ENCODE measurements at places on chromosomes 3 and 15.

- DNase-seq = no peak
Observed at GRCh38 chr3:170496026-170496867, 77.6 kb downstream of the CLDN11 start.

- DNase-seq = no peak
Observed at GRCh38 chr3:128275316-128276145, 122.2 kb downstream of the EEFSEC start.

DNA sequence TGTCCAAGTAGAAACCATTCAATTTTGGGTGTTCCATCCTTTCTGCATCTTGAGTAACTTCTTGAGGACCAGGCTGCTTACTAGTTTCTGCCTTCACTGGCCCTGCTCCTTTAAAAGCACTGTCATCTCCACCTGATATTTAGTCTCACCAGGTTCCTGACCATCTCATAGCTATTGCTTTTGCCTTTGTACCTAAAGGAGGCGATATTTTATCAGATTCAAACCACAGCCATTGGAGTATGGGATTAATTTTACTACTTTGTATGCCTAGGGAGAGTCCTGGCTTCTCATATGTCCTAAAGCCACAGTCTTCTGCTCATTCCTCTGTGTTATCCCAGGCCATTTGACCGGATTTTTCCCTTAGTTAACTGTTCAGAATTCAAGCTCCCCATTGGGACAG is 51.8 kb upstream of the RFX7 start:
- peak; percentile 14 for DNase-seq

DNA sequence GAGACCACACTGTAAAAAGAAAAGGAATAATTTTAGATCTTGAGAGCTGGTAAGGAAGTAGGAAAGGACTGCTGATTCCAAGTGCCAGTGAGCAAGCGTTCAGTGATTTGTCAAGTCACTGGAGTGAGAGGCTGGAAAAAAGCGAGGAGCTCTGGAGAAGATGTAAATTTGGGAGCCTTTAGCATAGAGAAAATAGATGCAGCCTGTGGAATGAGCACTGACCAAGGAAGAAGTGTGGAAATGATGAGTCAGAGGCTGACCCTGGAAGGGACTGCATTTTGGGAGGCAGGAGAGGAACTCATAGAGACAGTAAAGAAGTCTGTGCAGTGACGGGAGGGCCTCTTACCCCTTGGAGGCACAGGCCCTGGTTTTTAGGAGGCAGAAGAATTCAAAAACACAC is 17.1 kb upstream of the ABTB1 start:
- DNase-seq = no peak

DNA sequence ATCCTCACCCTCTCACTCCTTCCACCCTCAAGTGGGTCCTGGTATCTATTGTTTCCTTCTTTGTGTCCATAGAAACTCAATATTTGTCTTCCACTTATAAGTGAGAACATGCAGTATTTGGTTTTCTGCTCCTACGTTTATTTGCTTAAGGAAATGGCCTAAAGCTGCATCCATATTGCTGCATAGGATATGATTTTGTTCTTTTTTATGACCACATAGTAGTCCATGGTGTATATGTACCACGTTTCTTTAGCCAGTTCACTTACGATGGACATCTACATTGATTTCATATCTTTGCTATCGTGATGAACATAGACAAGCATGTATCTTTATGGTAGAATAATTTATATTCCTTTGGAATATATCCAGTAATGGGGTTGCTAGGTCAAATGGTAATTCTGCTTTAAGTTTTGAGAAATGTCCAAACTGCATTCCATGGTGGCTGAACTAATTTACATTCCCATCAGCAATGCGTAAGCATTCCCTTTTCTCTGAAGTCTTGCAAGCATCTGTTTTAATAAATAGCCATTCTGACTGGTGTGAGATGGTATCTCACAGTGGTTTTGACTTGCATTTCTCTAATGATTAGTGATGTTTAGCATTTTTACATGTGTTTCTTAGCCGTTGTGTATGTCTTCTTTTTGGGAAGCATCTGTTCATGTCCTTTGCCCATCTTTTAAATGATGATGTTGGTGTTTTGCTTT is 650.2 kb downstream of the ZNF385D start:
- DNase-seq = no peak

GRCh38 chr15:31349233-31350141 is 22.9 kb downstream of the KLF13 start:
- DNase-seq = no peak

DNA sequence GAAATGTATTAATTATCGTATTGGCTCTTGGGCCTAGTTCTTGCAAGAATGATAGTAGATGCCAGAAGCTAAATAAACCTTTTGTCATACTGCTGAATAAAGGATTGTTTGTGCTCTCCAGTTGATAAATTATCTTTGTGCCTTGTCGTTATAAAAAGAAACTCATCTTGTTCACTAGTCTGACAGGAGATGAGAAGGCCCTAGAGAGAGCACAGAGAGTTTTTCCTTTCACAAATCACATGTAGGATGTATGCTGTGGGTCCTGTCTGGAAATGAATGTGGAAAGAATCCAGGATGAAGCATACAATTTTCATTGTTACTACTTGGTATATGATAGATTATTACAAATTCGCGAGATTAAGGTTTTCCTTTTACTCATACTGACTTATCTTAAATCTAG is 113.0 kb downstream of the NLGN1 start:
- DNase-seq = no peak

DNA sequence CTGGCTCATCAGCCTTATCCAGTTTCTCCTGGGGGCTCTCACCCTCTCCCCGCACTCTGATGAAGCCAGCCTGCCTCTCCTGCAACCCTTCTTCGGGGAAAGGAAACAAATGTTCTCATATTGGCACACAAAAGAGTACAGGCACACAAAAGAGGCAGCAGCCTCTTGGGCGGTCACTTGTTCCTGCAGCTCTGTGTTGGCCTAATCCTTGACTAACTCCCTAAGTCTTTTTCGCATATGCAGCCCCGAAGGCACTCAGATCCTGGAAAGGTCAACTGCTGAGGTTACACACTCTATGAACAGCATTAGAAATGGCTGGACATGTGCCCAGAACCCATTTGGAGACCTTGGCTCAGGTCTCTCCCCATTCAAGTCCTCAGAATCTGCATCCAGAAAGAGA is 7.4 kb upstream of the CAMP start:
- DNase-seq = no peak

GRCh38 chr15:76903251-76903681 is 1.9 kb downstream of the SCAPER start:
- peak; percentile 3 for DNase-seq

GRCh38 chr3:193168931-193169330 is 72.1 kb upstream of the PLAAT1 start:
- no peak for DNase-seq

DNA sequence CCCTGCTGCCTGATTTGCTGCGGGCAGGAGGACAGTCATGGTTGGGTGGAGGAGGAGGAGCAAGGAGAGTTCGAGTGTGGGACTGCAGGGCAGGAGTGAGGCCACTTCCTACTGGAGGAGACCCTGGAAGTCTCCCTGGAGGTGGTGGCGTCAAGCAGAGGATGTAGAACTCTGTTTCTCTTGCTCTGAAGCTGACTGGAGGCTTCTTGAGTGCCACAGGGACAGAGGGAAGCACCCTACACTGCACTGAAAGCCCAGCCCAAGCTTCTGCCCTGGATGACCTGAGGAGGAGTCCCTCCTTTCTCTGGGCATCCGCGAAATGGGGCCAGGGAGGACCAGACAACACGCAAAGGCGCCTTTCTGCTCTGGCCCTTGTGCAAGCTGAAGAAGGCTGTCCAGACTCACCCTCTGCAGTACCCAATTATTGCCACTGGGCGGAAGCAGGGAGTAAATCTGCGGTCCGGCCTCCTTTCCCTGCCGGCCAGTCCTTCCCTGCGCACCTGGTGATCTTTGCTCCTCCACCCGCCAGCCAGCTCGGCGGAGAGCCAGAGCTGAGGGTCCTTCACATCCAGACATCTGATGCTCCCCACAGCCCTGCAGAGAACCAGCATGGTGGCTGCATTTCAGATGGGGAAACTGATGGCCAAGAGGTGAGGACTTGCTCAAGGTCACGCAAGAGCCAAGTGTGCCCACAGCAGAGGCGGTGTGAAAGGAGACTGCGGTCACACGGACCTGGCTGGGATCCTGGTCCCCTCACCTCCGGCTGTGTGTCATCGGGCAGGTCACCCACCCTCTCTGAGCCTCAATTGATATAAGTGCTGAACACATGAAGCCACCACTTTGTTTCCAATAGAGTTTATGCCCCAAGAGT is 207.1 kb downstream of the TBC1D2B start:
- DNase-seq = peak; percentile 58

- DNase-seq = no peak
Observed at GRCh38 chr3:73719413-73719851, 94.7 kb upstream of the PDZRN3 start.

GRCh38 chr3:18442756-18443664 is 17.9 kb upstream of the SATB1 start:
- DNase-seq = no peak

DNA sequence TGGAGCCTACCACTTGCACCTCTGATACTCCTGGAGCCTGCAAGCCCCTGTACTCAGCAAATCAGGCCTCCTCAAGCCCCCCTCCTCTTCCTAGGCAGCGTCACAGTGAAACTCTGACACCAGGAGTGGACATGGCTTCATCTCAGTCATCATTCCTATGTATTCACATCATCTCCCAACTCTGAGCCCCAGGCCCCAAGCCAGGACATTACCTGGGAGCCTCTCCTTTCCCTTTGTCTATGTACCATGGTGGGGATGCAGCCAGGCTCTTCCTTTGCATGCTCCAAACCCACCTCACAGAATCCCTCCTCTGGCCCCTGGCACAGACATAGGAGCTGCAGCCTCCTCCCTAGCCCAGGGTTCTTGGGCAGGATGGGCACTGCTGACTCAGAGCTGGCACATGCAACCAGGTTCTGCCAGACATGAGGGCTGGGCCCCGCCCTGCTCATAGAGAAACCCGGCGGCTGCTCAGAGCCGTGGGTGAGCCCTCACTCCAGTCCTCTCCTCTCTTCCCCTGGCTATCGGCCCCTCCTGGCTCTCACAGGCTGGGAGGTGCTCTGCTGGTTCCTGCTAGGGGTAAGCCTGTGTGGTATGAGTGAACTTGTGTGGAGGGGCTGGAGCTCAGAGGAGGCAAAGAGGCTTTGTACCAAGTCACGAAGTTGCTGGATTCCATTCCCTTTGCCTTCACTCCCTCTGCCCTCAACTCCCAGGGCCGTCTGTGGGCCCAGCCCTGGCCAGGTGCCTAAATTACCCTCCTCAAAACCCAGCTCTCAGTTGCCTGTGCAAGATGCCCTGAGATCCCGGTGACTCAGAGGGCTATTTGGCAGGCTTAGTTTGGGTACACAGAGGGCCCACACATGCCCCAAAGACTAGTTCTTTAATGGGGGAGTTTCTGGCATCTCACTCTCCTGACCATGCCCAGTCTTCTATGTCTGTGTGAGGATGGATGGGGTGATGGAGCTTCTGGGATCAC is 1.9 kb upstream of the PLCD1 start:
- no peak for DNase-seq

DNA sequence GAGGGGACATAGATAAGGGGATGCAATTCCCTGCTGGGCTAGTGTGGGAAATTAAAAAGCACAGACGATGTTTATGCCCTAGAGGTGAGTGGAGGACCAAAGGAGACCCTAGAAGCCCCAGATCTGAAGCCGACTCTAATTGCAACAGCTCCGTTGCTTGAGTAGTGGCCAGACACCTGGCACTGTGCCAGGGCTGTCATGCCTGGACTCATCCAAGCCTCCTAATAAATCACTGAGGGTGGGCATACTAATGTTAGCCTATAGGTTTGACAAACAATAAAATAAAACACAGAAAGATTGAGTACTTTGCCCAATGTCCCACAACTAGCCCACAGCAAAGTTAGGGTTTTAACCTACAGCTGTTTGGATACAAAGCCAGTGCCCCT is 25.4 kb upstream of the MRPS22 start:
- peak; percentile 66 for DNase-seq

DNA sequence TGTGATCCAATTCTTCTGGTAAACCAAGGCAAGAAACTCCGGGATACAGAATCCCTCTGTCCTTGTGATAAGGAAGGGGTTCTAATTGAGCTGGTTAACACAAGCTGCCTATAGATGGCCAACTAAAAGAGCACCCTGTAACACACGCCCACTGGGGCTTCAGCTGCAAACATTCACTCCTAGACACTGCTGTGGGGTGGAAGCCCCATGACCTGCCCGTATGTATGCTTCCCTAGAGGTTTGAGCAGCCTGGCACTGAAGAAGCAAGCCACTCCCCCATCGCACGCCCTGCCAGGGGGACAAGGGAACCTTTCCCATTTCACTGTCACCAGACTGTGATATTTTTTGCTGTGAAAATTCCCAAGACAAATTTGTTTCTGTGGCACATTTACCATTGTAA is 516.9 kb upstream of the GOLIM4 start:
- no peak for DNase-seq

- no peak for DNase-seq
Observed at GRCh38 chr15:81373775-81374395, at the start of gene TMC3. TMC3 (minus strand) TSS chr15:81374213; CDS start chr15:81374077, 136 bp downstream.

- DNase-seq = peak; percentile 11
Observed at GRCh38 chr15:90609242-90610180, 79.8 kb downstream of the CRTC3 start.

DNA sequence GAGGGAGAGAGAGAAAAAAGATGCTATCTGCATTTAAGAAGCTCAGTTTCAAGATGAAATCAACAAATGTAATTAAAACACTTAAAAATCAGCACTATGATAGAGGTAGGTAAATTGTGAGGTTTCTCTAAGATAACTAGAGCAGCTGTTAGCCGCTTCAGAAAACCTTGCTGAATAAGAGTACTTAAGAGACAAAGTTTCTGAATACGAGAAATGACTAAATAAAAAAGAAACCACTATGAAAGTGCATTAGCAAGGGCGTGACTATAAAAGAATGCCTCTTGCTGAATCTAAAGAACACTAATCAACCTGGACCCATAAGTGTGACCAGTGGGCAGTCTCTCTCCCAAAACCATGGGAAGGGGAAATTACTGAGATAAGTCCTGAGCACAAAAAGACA is 41.8 kb downstream of the IQCB1 start:
- DNase-seq = no peak

Data from NCI-H146 (cell line).